ENCODE measurements at places on chromosomes 1 and 21. TPM values are rescaled to one million over a fixed set of nuclear protein-coding genes. Genes with fewer than 3 reads are reported as not detected.

THEM4 gene
- total RNA-seq: 28.0 TPM

PLA2G2A gene
- total RNA-seq: not detected

TRIM67 gene
- not detected for total RNA-seq

CFHR4 gene
- total RNA-seq: not detected

- H3K4me1 ChIP-seq: no peaks in the 10 kb centered on the region
- H3K27me3 ChIP-seq: no peaks in the 10 kb centered on the region
- H3K27ac ChIP-seq: no peak overlapping the region
- no peak overlapping the region for H3K4me3 ChIP-seq
- DNase-seq: no peak
- H3K36me3 ChIP-seq: no peaks in the 10 kb centered on the region
Observed at GRCh38 chr1:95990033-95990432, 731.6 kb upstream of the PTBP2 start.

GRCh38 chr1:154208677-154209388, 2.7 kb upstream of the CFAP141 start:
- no peak for DNase-seq
- H3K27me3 ChIP-seq: no peaks in the 10 kb centered on the region
- peaks cover 70% of the 10 kb centered on the region for H3K36me3 ChIP-seq
- peaks cover 30% of the 10 kb centered on the region for H3K4me1 ChIP-seq

DNA sequence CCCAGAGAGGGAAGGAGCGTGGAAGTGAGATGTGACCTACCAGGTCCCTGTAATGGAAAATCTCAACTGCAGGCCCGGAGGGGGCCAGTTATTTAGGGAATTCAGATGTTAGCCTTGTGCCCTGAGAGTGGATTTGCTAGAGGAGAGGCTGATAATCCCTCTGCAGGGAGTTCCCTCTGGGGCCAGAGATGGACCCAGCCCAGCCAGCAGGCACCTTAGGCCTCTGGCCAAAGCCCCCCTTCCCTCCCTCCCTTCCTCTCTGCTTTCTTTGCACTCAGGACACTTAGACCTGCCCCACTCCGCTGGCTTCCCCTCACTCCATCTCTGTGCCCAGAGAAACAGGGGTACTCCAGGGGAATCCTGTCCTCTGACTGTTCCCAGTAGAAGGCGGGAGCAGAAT, 1.5 kb upstream of the ATP1A2 start:
- H3K36me3 ChIP-seq: no peaks in the 10 kb centered on the region
- no peaks in the 10 kb centered on the region for H3K4me1 ChIP-seq
- no peak overlapping the region for H3K4me3 ChIP-seq
- peaks cover 11% of the 10 kb centered on the region for H3K27me3 ChIP-seq

DNA sequence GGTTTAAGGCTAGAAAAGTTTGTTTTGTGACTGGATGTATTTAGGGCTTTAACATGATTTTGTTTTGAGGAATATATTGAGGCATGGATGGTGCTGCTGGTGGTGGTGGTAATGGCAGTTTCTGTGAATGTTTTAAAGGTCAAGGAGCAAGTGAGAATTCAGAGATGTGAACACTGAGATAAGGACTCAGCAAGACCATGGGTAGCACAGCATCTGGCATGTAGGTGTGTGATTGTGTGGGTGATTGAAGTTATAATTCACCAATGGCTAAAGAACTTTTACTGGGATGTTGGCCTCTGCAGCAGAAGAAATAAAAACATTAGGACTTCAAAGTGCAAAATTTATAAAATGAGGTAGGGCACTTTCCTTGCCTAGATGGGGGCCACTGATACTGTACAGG, 65.9 kb downstream of the MACF1 start:
- H3K27me3 ChIP-seq: no peaks in the 10 kb centered on the region
- peaks cover 33% of the 10 kb centered on the region for H3K36me3 ChIP-seq
- no peak for DNase-seq
- peaks cover 60% of the 10 kb centered on the region for H3K4me1 ChIP-seq

GRCh38 chr1:202987922-202988583, 19.1 kb upstream of the TMEM183A start:
- no peak for DNase-seq
- H3K27me3 ChIP-seq: peaks cover 20% of the 10 kb centered on the region
- H3K36me3 ChIP-seq: no peaks in the 10 kb centered on the region
- no peaks in the 10 kb centered on the region for H3K4me1 ChIP-seq
- no peak overlapping the region for H3K4me3 ChIP-seq
- no peak overlapping the region for H3K27ac ChIP-seq

GRCh38 chr1:224149709-224150108, 33.3 kb upstream of the DEGS1 start:
- H3K4me3 ChIP-seq: no peak overlapping the region
- no peak for DNase-seq
- peaks cover 29% of the 10 kb centered on the region for H3K36me3 ChIP-seq

DNA sequence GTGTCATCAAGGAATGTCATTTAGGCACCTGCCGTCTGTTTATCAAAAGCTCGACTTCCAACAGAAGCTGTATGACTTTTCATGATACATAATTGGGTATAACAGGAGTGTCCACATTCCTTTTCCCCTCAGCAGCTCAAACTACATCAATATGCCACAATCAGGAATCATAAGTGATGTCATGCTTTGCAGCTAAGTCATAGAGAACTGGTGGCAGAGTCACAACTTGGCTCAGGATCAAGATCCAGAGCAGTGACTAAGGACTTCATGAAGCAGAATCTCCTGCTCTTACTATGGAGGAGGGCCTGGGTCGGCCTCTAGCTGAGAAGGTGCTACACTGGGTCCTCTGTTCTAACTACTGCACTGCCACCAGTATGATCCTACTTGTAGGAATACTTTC, 36.5 kb upstream of the AGBL4 start:
- DNase-seq: no peak
- H3K27ac ChIP-seq: no peak overlapping the region
- H3K27me3 ChIP-seq: no peaks in the 10 kb centered on the region
- H3K4me1 ChIP-seq: no peaks in the 10 kb centered on the region
- H3K4me3 ChIP-seq: no peak overlapping the region
